Renal pelvis (tissue), 12 donors: ENCODE measurements at places on chromosomes 6 and 20. TPM values are rescaled to one million over a fixed set of nuclear protein-coding genes. Genes with fewer than 3 reads are reported as not detected.

Gene HSPA1A
- polyA plus RNA-seq: 104 TPM

Gene MDFI
- polyA plus RNA-seq: 47.6 TPM

Gene MAVS
- polyA plus RNA-seq: 39.2 TPM

Gene FRK
- polyA plus RNA-seq: 3.5 TPM

Gene C6orf141
- polyA plus RNA-seq: 0.57 TPM

Gene RAB44
- polyA plus RNA-seq: 0.10 TPM

Gene OPRL1
- 0.94 TPM for polyA plus RNA-seq

Gene MACROD2
- polyA plus RNA-seq: 12.8 TPM

Gene MCM3
- 138 TPM for polyA plus RNA-seq

Gene MCCD1
- 24.1 TPM for polyA plus RNA-seq

Gene HUS1B
- 0.11 TPM for polyA plus RNA-seq

Gene DCDC2
- polyA plus RNA-seq: 110 TPM

Gene WDR27
- 41.7 TPM for polyA plus RNA-seq
